ENCODE measurements at places on chromosomes 6 and 20. TPM values are rescaled to one million over a fixed set of nuclear protein-coding genes. Genes with fewer than 3 reads are reported as not detected.

DNA sequence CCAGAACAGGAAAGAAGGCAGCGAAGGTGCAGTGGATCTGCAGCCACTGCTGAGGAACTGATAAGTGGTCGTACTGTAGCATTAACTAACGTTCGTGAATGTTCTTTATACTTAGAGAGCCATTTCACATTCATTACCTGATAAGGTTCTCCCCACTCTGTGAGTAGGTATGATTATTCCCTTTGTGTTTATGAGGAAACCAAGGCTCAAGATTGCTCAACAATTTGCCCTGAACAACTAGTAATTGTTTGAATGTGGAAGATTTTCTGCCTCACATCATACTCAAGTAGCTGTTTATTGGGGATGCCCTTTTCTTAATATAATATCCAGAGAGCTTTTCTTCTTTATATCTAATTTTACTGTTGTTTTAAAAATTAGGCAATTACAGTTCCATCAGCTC lies 24.9 kb upstream of the ELOVL5 start:
- no peaks in the 10 kb centered on the region for H3K27me3 ChIP-seq
- no peak overlapping the region for H3K4me3 ChIP-seq
- H3K27ac ChIP-seq: no peak overlapping the region
- no peak for DNase-seq

- H3K4me1 ChIP-seq: no peaks in the 10 kb centered on the region
- H3K27ac ChIP-seq: no peak overlapping the region
- DNase-seq: no peak
- H3K4me3 ChIP-seq: no peak overlapping the region
- no peaks in the 10 kb centered on the region for H3K36me3 ChIP-seq
- no peaks in the 10 kb centered on the region for H3K27me3 ChIP-seq
These were observed 249.7 kb upstream of the HS3ST5 start for GRCh38 chr6:114592506-114592905.

GRCh38 chr6:166005944-166006899 lies 161.4 kb downstream of the TBXT start:
- H3K4me3 ChIP-seq: no peak overlapping the region
- no peaks in the 10 kb centered on the region for H3K36me3 ChIP-seq
- peaks cover 2% of the 10 kb centered on the region for H3K27me3 ChIP-seq
- H3K4me1 ChIP-seq: no peaks in the 10 kb centered on the region
- H3K27ac ChIP-seq: no peak overlapping the region
- no peak for DNase-seq

Gene BANF2
- total RNA-seq: not detected

DNA sequence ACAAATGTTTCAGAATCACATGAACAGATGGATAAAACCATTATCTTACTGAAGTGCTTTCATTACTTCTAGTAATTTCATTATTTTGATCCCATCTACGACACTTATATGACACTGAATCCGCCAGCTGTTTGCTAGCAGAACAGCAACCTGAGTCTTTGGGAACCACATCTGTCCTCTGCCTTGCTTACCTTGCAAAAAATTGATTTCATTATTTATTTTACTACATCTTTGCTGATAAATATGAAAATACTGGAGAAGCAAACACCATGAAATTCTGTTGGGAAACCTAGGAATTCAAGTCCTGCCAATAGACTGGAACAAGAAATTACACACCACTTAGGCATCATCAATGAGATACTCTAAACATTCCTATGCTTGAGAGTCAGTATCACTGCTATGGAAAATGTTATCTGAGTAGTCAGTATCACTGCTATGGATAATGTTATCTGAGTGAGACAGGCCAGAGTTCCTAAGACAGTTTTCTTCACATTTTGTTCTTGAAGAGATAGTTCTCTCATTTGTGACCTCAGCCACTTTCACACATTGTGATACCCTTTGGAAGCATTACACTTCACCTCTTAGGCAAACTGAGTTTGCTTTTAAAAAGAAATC lies 91.9 kb downstream of the PDE10A start:
- no peak overlapping the region for H3K4me3 ChIP-seq
- H3K27me3 ChIP-seq: no peaks in the 10 kb centered on the region
- H3K27ac ChIP-seq: no peak overlapping the region
- no peak for DNase-seq

DNA sequence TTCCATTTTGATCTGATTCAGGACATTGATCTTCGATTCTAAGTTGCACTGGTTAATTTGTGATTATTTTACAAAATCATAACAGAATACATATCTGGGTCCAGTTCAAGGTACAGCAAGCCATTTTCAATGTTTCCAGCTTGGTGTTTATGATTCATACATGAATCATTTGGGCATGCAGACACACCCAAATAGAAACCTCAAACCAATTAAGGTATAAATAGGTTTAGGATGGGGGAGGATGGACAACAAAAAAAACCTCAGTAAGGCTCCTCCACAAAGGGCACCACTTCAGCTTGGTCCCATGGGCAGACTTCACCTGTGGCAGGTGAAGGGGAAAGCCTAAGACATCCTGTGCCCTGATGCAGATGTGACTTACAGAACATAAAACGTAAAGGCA lies 192.7 kb downstream of the KHDC1L start:
- H3K36me3 ChIP-seq: no peaks in the 10 kb centered on the region
- H3K27ac ChIP-seq: no peak overlapping the region
- DNase-seq: no peak
- H3K4me3 ChIP-seq: no peak overlapping the region

Data from liver (tissue), 10 donors.